Heart left ventricle (tissue), 16 donors: ENCODE measurements at places on chromosomes 2 and 18.
A peak's percentile ranks its signal among the peaks of the same experiment; 100 is the strongest.

DNA sequence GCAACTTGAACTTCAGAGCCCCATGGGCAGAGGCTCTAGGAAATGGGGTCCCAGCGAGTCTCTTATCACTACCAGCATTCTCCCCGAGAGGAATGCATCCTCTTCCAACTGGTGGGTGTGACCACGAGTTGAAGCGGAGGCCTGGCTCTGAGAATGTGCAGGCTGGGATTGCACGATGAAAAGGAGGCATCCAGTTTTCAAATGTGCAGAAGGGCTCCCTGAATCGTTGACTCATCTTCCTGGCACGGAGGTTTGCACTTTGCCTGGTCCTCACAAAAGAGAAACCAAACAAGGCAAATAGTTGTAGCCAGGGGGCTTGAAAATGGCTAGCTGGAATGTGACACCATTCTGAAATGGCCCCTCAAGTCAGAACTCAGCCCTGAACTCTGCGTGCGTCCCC, 216.7 kb downstream of the GLI2 start:
- no peak for DNase-seq

DNA sequence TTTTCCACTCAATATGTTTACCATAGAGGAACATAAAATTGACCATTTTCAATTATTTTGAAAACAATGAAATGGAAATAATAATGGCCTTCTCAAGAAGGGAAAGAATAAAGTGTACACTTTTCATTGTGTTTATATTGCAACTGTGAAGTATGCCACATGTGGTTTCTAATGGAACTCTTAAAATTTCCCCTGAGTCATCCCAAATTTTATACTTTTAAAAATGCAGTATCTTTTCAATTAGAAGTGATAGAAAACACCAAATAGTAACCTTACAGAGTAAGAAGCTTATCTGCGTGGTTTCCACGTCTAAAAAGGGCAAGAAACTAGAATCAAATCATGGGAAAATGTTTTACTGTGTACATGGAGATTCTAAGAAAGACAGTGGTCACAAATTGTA, 70.0 kb downstream of the SCG2 start:
- no peak for DNase-seq

DNA sequence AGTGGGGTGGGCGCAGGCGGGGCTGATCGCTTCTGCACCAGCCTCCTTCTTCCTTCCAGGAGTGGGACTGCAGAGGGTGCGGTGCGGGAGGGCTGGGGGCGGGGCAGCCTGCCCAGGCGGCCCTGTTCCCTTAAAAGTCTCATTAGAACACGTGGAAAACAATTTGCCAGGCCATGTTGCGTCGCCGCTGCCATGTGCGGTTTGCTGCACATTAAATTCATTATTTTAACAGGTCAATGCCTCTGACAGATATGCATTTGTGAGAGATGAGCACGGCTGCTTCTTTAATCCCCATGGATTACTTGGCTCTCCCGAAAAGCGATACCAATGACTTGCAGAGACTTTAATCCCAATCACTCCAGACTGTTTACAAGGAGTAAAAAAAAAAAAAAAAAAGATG, 139.0 kb downstream of the CELF4 start:
- no peak for DNase-seq

DNA sequence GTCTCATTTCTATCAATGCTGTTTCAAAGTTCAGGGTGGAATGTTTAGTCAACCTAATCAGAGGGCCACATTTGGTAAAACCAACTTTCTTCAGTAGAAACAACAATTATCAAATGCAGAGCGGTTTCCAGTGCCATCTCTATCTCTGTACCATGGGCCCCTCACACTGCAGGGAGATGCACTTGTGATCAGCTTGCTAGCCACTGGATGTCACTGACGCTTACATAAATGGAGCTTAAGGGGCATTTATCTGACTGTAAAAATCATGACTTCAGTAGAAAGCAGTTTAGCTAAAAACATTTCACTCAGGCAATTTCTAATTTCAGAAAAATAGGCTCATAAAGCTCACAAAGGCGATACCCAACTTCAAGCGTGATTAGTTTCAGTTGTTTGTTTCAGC, 678.0 kb downstream of the ZEB2 start:
- DNase-seq = no peak

DNA sequence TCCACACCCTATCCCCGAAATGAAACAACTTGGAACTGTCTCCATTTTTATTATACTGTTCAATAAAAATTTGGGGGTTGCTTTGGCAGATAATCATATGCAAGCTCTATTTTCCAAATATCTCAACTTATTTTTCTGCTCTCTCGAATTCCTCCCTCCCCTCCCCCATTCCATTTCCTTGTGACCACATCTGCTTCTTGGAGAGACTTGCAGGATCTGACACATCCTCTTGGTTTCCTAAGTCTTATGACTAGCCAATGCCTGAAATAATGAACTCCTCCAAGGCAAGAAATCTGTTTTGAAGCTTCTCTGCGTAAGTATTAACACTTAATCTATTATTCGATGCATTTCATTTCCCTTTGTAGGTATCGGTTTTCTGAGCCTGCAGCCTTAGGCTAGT, 16.1 kb downstream of the TGIF1 start:
- DNase-seq = no peak

DNA sequence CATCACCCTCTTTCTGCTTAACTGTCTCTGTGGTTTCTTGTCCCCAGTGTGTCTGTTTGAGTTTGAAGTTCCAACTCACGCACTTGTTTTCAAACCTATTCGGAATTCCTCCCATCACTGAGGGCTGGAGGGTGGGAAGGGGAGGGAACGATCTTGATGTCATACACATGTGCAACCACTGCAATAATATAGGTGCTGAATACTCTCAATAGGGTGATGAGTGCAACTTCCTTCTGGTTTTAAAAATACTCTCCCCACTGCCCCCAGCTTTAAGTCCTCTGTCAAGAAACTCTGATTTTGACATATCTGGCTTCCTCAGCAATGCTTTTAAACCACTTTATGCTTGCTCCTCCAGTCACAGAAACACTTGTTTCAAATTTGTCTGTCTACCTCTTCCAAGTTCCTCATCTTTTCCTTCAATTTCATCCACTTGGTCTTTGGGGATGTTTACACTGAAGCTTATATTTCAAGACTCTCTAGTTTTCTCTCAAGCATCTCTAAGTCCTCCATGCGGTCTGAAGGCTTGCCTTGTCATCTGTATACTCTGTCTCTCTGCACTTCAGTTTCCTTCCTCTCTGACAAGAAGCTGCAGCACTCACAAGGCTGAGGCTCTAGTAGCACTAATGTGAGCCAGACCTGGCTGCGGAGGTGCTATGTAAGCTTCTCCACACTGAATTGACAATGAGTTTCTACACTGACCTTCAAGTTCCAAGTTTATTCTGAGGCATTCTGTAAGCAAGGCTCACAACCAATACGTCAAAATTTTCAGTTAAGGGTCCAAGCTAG, 422.3 kb downstream of the ZEB2 start:
- no peak for DNase-seq

GRCh38 chr18:28138816-28139215, 38.1 kb downstream of the CDH2 start:
- no peak for DNase-seq

DNA sequence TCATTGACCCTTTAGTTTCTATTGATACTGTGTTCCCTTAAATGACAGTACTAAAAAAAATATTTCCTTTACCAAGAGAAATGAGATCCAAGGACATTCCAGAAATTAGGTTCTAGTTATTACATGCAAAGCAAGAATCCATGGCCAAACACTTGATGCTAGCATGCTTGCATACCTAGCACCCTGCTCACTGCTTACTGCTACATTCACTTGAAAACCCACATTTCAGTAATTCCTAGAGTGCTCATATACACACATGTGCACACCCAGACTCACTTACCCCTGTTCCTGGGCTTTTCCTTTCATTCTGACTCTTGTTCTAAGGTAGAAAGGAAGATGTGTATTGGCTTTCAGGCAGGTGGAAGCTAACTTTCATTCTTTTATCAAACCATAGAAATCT, 395.9 kb downstream of the THSD7B start:
- no peak for DNase-seq

- no peak for DNase-seq
Observed at GRCh38 chr2:157158111-157158510, 99.4 kb upstream of the GALNT5 start.

GRCh38 chr2:134372141-134372540, 118.3 kb downstream of the MGAT5 start:
- no peak for DNase-seq

- no peak for DNase-seq
Observed at GRCh38 chr2:86466306-86466705, 25.1 kb downstream of the KDM3A start.

GRCh38 chr2:202084265-202084664, 11.2 kb downstream of the KIAA2012 start:
- DNase-seq = no peak

- no peak for DNase-seq
Observed at GRCh38 chr2:25417715-25418369, 76.1 kb upstream of the DNMT3A start.

- DNase-seq = no peak
Observed at GRCh38 chr2:122451040-122451439, 695.6 kb downstream of the TSN start.

- no peak for DNase-seq
Observed at GRCh38 chr18:10767658-10768057, 241.8 kb downstream of the NAPG start.

DNA sequence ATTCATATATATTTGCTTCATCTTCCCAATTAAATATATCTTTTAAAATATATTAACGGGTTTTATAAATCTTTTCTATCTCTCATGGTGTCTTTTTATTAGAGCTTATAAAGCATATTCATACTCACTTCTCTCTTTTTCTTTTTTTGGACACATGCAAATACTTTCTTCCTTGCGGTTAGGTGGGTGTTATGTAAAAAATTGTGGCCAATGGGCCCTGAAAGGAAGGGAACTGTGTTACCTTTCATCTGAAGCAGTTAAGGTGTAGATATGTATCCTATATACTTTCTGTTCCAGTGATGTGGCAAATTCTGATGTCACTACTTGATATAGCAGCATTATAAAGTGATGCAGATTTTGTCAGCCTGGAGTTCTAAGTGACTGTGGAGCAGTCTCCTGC, 714.5 kb downstream of the PLCL1 start:
- DNase-seq = no peak

DNA sequence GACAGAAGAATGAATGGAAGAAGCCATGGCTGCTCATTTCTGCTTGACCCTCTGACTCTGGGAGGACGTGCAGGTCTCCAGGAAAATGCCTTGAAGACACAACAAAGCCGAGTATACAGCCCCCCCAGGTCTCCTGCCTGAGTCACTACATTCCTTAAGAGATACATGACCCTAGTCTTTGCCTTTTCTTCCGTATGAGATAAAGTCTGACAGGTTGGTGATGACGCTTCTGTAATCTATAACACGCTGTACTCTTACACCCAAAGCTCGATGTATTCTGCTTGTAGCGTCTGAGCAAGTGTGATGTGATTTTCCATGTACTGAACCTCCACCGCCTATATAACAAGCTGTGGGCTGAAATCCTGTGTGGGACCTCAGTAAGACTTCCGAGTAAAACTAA, 77.3 kb downstream of the KCTD1 start:
- no peak for DNase-seq

GRCh38 chr2:237859533-237860272, at the start of gene RAMP1:
Gene RAMP1, plus strand, starts transcription at chr2:237859623. Its CDS starts 53 bp downstream, at chr2:237859676.
- DNase-seq = peak; percentile 70

- no peak for DNase-seq
Observed at GRCh38 chr2:59297816-59298215, 1056.7 kb upstream of the FANCL start.

DNA sequence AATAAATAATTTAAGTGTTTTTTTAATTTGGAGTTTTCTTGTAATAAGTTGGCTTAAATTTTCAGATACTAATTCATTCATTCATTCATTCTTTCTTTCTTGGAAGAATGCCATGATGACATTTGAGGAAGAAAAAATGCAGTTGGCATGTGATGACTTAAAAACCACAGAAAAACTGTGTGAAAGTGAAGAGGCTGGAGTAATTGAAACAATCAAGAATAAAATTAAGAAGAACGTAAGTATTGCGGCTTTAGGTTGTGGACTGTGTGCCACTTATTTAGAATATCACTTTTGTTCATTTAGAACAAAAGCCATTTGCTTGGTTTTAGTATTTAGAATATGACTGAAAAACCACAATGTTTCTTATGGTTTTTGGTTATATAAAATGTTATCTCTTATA, 51.4 kb downstream of the TTC39C start:
- DNase-seq = no peak

GRCh38 chr18:59268721-59269562, 4.3 kb downstream of the RAX start:
- no peak for DNase-seq

DNA sequence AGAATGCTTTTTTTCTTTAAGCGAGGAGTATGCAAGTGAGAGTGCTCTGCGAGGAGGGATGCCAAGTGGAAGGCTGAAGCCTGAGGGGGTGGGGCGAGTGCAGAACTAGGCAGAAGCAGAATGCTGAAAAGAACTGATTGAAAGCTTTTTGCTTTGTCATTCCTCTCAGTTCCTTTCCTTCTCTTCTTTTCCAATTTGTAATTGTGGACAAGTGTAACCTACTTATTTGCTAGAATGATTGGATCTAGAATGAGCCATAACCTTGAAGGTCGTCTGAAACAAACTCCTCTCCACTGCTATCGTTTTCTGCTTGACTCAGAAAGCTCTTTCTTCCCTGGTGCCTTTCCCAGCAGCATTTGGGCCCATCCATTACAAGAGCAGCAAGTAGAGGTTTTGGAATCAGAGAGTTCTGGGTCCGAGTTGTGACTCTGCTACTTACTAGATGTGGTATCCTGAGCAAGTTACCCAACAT, 115.3 kb downstream of the METTL8 start:
- DNase-seq = no peak

- DNase-seq = no peak
Observed at GRCh38 chr2:216146573-216146972, 37.4 kb downstream of the XRCC5 start.

DNA sequence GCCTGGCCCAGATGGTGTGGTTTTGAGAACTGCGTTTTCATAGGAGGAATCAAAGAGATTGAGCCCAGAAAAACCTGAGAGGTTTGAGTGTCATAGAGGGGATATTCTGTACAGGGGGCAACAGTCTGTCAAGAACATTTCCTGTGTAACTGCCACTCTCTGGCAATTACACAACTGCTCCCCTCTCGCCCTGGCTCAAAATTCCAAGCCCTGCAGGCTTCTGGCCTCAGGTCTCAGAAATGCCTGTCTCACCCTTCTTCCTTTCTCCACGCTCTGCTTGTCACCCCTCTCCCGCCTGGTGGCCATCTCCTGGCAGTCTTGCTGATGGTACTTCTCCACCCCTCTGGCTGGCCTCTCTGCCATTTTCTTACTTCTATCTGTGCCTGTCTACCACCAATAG, 4.0 kb downstream of the VAMP5 start:
- no peak for DNase-seq

DNA sequence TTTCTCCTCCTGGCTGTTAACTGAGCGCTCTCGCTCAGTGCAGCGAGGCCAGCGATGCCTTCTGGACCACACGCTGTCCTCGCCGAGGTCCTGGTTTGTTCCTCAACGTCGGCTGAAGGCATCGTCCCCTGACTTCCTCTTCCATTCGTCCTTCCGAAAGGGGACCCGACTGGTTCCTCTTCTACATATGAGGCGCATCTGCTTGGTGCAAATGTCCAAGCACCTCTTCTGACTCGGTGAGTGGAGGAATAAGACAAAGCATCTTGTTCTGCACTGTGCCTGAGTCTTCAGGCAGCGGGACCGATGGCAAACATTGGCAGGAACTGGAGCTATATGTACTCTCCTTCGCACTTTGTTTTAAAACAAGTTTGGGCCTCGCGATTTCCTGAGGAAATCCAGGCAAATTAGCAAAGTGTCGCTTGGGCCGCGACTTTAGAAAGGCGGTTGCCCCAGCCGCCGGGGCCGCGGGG, 621 bp upstream of the KCNS3 start:
- peak; percentile 35 for DNase-seq

- no peak for DNase-seq
Observed at GRCh38 chr2:188345426-188345825, 53.8 kb downstream of the GULP1 start.

- DNase-seq = no peak
Observed at GRCh38 chr2:70639841-70640436, 86.3 kb upstream of the TGFA start.
